ENCODE measurements at places on chromosomes 4 and X. TPM values are rescaled to one million over a fixed set of nuclear protein-coding genes. Genes with fewer than 3 reads are reported as not detected.

DNA sequence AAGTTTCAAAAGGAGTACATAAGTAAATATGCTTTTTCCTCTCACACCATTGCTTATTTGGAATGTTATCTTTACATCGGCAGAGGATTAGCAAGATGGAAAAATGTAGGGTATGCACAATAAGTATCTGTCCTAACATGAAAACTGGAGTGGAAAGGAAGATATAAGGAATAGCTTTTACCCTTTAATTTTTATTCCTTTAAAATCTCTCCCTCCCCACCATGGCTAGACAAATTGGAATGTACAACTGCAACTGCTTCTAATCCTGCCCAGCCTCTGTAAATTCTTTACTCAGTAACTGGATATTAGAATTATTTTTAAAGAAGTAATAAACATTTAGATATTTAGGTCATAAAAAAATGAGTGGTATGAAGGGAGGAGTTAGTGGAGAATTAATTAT lies 171.5 kb downstream of the PCDH18 start:
- no peak for DNase-seq

DNA sequence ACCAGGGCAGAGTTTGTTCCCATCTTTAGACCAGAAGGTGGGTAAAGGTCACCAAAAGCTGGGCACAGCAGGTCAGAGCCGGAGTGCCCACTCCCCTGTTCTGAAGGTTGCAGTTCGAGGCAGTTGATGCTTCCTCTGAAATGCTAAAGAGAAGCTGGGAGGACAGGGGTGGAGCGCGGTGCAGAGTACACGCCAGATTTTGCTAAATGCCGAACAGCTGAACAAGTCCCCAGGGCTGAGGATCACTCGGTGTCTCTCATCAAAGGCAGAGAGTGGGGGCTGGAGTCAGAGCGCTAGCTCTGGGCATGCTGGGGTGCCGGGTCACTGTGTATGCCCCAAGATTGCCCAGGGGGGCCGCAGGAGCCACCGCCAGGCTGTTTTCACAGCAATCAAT lies 197.0 kb downstream of the BCOR start:
- no peak for DNase-seq

DNA sequence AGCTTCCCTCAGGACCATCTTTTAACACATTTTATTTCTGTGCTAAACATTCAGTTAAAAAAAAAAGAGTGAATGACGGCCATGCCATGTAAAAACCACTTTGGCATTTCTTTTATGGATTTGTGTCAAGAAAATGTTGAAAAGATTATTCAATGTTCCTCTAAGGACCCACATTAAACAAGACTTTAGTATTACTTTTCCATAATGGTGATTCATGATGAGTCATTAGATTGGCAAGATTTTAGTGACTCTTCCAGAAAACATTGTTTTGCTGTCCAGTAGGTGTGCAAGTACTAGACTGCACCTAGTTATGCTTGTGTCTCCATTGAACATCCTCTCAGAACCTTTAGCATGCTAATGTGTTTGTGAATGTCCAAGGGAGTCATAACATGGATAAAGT lies 748.6 kb downstream of the STPG2 start:
- DNase-seq = no peak

- DNase-seq = peak; percentile 9
These were observed 1.4 kb downstream of the MAMLD1 start for GRCh38 chrX:150364347-150365050.

GRCh38 chr4:99808260-99808857 lies 8.3 kb upstream of the DAPP1 start:
- peak; percentile 58 for DNase-seq

DNA sequence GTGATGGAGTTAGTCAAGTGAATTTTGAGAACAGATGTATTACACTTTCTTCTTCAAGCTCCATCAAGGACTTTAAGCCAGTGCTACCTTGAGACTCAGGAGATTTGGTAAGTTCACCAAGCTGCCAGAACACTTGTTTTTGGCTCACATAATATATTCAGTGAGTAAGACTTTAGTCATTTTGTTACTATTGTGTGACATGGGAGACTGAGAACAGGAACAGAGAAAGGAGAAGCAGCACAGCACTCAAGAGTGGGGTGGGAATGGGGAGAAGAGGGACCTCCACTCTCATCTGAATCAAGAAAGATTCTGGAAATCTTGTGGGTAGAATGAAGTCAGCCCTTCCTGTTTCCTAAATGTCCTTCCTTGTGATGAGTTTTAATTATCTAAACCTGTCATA lies 87.3 kb upstream of the TET2 start:
- DNase-seq = no peak

GRCh38 chr4:14602206-14602605 lies 400.1 kb upstream of the CPEB2 start:
- no peak for DNase-seq

- no peak for DNase-seq
These were observed 11.9 kb upstream of the FAM9A start for GRCh38 chrX:8813036-8813435.

DNA sequence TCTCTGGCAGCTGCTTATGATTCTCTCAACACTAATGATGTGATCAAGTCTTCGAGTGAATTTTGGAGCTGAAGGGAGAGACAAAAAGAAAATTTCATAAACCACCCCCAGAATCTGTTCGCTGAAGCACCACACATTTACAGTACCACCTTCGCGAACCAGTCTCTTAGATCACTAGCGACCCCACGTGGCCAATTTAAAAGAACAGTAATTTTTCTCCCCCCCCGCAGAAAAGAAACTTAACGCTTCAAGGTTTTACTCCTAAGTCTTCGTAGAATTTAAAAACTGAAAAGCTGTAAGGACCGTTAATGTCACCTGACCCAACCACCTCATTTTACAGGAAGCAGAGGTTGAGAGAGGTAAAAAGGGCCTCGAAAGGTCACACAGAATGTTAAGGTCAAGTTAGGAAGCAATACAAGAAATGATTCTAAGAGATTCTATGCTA lies 187.5 kb downstream of the QDPR start:
- DNase-seq = peak; percentile 76

DNA sequence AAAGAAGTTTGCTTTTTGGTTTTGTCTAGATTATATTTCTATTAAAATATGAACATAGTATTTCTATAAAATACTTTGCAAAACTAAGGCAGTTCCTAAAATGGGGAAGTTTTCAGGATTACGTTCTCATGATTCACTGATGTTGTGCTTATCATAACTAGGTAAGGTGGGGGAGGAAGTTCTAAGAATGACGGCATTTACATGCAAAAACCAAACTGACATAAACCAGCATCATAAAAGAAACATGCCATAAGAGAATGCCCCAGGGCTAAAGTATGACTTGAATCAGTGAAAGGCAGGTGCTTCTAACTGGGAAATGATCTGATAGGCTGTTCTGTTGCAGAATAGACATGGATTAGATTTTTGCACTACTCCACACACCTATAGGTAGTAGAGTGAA lies 204.7 kb upstream of the JADE1 start:
- no peak for DNase-seq

DNA sequence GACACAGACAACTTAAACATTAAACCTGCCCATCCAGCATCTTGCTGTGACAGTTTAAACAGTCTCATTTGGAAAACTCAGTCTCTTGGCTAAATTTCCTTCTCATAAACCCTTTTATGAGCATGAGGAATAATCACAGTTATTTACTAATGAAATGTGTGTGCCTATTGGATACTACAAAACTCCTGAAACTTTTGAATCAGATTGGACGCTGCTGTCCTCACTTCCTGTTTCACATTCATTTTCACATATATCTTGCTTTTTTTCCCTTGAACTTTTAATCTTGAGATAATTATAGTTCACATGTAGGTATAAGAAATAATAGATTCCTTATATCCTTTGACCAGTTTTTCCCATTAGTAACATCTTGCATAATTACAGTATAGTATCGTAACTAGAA lies 111.7 kb downstream of the CDKL5 start:
- no peak for DNase-seq

DNA sequence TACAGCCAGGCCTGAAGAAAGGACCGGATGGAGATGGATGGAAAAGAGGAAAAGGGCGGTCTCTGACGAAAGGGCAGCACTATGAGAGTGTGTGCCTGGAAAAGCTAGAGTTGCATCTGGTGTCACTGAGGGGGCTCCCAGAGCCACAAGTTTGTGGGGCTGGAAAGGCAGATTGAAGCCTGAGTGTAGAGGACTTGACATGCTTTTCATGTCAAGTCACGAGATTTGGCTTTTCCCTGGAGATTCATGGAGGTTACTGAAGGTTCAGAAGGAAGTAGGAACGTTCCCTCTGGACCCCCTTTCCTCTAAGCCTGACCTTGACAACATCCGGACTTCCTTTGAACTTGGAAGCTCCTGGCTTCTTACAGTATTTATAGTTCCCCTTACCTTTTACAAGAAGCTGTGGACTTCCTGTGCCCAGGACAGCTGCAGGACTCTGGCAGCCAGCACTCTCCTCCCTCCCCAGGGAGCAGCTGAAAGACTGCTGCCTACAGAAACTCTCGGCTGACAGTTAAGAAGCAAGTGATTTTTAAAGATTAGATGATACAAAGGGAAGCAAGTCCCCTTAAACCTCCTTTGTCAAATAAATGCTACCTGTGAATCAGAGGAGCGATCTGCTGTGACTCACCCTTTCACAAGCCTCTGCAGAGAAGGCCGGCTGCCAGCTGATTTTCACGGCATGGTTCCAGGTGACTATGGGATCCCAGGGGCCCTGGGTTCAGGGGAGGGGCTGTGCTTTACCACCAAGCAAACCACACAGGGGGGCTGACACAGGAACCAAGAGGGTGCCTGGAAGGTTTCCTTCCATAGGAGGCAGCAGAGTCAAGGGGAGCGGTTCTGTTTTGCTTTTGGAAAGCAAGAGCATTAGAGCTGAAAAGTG lies 72.9 kb upstream of the STIM2 start:
- peak; percentile 49 for DNase-seq

GRCh38 chr4:183443655-183444213 lies 702 bp upstream of the CDKN2AIP start:
- DNase-seq = no peak

DNA sequence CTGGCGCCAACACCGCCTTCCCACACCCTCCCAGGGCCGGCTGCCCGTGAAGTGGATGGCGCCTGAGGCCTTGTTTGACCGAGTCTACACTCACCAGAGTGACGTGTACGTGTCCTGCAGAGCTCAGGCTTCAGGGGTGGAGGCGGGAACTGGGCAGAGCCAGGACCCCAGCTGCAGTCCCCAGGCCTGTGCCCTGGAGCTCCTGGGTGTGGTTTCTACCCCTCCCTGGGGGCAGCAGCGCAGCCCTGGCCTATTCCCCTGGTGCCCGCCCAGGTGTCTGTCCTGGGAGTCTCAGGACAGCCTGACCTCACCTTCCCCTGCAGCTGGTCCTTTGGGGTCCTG lies 13.1 kb downstream of the FGFR3 start:
- DNase-seq = no peak

DNA sequence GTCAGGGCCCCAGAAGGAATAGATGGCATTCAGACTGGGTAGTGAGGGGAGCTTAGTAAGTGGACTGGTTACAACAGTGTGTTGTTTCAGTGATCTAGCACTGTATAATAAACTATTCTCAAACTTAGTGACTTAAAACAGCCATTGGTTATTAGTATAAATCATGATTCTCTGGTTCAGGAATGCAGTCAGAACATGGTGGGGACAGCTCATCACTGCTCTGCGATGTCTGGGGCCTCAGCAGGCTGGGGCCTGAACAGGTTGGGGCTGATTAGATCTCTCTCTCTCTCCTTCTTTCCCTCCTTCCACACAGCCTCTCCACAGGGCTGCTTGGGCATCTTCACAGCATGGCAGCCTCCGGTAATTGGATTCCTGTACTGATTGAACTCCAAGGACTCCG lies 160.4 kb downstream of the GATB start:
- peak; percentile 7 for DNase-seq

DNA sequence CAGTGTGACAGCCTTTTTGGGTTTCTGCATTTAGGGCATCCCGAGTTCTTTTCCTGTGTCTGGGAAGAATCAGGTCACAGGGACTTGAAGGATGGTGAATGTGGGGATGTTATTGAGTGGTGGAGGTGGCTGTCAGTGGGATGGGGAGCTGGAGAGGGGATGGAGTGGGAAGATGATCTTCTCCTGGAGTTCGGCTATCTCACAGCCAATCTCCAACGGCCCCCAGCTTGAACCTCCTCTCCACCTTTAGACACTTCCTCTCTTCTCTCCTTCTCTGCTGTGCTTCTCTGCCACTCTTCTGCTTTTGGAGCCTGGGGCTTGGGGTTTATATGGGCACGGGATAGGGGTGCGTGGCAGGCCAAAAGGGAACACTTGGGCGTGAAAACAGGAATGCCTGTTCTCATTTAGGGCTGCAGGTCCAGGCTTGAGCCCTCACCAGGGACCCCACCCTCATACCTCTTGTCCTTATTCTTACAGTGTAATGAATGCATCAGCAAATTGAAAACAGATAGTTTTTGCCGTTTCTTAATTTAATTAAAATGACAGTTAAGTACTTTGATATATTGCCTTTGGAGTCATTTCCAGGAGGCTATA lies 37.5 kb downstream of the USP9X start:
- DNase-seq = no peak

DNA sequence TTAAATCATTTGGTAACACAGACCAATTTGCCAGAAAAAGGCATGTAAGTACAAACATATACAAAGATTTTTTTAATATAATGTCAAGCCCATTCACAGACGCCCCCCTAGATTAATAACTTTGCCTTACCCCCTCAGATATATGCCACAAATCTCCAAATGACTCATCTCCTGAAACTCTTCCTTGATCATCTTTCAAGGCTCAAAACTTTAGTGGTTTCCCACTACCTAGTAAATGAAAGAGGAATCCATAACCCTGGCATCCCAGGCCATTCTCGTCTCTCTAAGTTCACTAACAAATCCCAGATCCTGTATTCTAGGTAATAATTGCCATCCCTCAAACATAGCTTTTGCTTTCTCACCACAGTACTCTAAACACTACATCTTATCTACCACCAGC lies 61.9 kb downstream of the PRSS12 start:
- peak; percentile 25 for DNase-seq

GRCh38 chr4:140675599-140676231 lies 80.5 kb downstream of the TBC1D9 start:
- peak; percentile 36 for DNase-seq

- DNase-seq = no peak
These were observed 51.1 kb downstream of the SEC24D start for GRCh38 chr4:118784776-118785175.

DNA sequence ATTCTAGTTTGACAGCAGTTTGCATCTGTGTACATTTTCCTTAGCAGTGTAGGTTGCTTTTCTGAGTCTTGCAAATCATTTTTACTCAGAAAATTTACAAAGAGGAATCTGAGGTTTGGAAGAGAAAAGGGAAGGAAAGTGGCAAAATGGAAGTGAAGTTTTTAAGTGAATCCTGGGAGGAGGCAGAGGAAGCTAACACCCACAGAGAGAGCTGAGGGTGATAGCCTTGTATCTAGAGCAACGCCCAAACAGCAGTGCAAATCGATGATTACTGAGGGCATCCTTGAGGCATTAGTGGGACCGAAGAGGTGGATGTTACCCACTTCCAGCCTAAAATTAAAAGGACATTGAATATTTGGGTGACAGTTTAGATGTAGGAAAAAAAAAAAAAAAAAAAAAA lies 31.8 kb downstream of the KLF3 start:
- no peak for DNase-seq

Gene SMIM10
- total RNA-seq = 10.0 TPM

Gene CLIC2
- 6.7 TPM for total RNA-seq

Gene SPANXN5
- not detected for total RNA-seq

Gene CD38
- under 0.01 TPM for total RNA-seq

Gene ADAM29
- total RNA-seq = not detected

Gene TMEM187
- total RNA-seq = 6.4 TPM

Gene MCTS1
- total RNA-seq = 27.6 TPM

Gene CITED1
- 0.17 TPM for total RNA-seq

Gene TAB3
- total RNA-seq = 8.6 TPM

Gene PPP1R2C
- not detected for total RNA-seq

Gene ZIC3
- not detected for total RNA-seq

Gene DMP1
- total RNA-seq = not detected

Gene SMC1A
- 9.6 TPM for total RNA-seq

Gene HSFX4
- total RNA-seq = not detected

Gene TNMD
- total RNA-seq = not detected

Gene REPS2
- total RNA-seq = 0.50 TPM

All from fibroblast of lung (primary cell).